NCI-H2171 treated with DMSO at 0.1 percent for 48 hours (cell line): ENCODE measurements at places on chromosomes 1 and 21.

DNA sequence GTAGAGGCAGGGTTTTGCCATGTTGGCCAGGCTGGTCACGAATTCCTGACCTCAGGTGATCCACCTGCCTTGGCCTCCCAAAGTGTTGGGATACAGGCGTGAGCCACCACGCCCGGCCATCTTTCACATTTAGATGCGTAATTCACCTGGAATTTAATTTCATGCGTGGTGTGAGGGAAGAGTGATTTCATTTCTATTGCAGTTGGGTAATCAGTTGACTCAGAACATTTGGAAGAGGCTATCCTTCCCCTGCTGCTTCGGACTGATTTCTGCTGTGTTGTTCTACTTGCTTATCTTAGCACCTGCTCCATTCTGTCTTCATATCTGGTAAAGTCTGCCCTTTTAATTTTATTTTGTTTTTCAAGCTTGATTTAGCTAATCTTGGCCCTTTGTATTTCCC lies 19.1 kb downstream of the DIP2A start:
- no peak for DNase-seq

GRCh38 chr1:172682812-172683211 lies 23.9 kb downstream of the FASLG start:
- DNase-seq = no peak

DNA sequence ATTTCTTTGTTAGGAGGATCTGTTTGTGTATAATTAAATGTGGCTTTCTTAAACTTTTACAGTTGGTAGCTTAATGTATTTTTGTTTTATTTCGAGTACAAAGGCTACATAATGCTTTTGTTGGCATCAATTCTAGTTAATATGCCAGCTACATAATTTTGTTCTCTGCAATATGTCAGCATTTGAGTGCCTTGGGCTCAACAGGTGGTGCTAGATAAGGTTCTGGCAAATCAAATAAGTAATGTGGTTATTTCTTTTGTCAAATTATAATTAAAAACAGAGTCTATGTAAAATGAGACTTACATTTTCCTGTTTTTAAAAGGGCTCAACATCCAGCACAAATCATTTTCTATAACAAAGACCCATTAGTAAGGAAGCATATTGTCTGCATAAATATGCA lies 410.6 kb upstream of the NR5A2 start:
- no peak for DNase-seq

DNA sequence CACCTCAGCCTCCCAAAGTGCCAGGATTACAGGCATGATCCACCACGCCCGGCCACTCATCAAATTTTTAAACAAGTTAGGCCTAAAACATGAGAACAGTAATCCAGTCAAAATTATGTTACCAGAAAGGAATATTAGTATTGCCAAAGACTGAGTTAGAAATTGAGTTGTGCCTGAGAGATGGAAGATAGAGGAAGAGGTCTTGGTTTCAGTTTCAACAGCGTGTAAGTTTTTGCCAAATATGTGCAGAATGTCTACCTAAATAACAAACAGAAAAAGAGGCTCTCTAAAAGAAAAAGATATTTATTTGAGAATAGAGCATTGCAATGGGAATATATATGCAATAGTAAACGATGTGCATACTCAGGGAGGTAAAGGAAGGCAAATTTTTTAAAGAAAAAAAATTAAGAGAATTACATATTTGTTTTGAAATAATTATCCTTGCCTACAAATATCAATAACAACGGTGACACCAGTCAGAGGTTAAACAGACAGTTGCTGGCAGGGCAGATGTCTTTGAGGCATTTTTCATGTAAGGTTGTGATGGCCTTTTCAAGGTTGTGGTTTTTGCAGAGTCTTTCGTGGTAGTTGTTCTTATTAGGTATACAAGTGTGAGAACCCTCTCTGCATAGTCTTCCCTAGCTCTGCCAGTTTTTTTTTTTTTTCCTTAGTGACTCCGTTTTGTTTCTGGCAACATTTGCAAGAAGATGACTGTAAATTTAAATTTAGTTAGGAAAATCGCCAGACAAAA lies 2.2 kb upstream of the CD1B start:
- DNase-seq = no peak

GRCh38 chr1:206828765-206829164 lies 36.7 kb upstream of the IL20 start:
- no peak for DNase-seq

DNA sequence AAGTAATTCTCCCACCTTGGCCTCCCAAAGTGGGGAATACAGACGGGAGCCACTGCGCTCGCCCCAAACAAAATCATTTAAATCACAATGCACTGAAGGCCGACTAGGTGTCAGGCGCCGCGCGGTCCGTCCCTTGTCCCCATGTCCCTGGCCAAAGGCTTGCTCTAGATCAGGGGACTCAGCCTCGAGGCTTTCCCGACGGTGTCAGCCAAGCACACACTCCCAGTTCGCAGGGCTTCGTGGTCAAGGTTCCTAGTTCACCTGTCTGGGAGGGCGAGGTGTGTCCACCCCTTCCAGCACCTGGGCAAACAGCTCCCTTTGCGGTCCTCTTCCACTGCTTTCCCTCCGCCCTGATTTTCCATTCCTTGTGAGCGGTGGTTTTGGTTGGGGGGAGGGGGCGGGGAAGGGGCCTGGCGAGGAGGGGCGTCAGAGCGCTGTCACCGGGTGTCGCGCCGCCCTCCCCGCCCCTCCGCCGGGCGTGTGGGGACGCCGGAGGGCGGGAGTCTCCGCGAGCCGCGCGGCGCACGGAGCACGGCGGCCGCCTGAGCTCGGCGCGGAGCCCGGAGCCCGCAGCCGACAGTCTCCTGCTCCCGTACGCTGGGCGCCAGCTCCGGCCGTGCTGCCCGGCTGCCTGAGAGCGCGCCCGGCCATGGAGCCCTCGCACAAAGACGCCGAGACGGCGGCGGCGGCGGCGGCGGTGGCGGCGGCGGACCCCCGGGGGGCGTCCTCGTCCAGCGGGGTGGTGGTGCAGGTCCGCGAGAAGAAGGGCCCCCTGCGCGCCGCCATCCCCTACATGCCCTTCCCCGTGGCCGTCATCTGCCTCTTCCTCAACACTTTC lies at the start of gene STUM:
Gene STUM, plus strand, starts transcription at position 509 of the 838 bp plus-strand sequence. Its CDS starts 141 bp downstream, at position 650.
- DNase-seq = peak; percentile 27

DNA sequence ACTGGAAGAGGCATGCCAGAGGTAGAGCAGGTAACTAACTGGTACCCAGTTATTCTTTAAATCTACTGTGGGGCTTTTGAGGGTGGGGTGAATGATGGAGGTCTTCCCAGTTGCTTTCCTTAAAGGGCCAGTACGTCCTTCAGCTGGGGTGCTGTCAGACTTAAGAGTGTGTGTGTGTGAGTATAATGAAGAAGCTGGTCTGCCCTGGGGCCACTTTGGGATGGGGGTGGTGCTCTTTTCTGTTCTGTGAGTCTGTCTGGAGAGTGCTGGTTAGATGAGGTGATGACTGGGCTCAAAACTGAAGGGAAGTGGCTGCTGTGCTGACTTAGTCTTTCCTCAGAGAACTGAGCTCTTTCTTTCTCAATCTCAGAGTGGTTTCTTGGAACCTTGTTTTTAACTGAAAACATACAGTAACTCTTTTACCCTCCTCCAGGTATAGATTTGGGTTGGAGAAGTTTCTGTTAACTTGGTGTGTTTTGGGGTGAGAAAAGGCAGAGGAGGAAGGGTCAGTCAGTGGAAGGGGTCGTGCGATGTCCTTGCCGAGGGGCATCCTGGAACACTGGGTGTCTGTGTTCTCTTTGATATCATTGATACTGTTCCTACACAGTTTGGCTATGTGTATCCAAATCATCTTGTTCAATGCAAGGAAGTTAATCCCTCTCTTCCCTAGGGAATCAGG lies 746 bp downstream of the MACF1 start:
- DNase-seq = no peak

DNA sequence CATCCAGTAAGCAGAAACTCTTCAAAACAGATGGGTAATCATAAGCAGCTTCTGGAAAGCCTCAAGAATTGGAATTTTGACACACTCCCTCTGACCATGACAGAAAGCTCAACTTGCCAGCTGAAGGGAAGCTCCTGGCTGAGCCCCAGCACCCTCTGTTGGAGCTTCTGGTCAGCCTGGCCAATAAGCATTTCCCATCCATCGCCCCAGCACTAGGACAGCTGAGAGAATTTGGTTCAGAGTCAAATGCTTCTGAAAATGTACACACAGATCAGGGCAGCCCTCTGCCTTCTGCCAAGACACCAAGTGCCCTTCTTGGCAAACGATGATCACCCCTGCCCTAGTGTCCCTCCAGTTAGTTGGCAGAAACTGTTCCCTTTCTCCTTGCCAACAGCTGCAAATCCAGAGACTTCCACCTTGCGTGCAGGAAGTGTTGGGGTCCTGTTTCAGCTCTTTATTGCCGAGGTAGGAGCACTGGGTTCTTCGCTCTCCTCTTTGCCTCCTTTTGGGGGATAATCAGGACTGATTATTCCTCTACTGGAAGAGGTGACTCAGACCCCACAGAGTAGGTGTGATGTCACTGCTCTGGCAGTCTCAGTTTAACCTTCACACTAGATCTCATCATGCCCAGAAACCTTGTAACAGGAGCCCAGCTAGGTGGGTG lies 11.9 kb downstream of the PIGV start:
- DNase-seq = no peak

DNA sequence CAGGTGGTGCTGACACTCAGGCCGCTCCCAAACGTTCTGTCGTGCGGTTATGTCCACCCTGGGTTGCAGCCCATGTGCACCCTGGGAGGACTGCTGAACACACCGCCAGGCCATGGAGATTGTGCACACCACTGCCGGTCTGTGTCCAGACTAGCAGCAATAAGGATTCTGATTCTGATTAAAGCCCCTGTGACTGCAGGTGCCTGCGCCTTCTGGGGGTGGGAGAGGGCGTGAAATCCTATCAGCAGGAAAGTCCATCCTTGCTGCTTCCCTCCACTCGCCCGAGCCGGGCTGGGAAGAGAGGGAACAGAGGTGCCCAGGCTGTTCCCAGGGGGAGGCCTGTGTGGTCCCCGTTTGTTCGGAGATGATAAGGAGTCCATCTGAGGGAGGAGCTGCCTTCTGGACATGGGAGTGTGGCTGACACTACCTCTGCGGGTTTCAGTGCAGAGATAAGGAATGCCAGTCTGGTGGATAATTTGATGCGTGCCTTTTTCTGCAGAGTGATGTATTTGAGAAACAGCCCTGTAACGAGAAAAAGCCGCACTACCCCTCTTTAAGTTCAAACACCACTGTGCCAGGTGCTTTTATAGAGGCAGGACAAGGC lies 41.2 kb downstream of the BACE2 start:
- no peak for DNase-seq

DNA sequence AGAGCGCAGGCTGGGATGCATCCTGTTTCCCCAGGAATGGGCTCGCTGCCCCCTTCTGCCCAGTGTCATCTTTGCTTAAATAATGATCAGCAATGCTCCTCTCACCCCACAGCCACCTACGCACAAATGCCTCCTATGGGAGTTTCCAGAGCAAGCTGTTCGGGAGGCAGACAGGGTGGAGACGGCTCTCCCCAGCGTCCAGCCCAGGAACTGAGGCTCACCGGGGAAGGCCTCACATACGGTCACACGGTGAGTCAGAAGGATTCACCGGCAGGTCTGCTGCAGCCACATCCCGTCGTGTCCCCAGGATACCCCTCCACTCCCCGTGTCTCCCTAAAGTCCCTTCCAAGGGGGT lies 40.3 kb upstream of the RUNX3 start:
- DNase-seq = peak; percentile 35

- DNase-seq = no peak
Observed at GRCh38 chr1:227124473-227124872, 184.4 kb downstream of the COQ8A start.
